ENCODE measurements at places on chromosomes 4 and X. TPM values are rescaled to one million over a fixed set of nuclear protein-coding genes. Genes with fewer than 3 reads are reported as not detected.

DNA sequence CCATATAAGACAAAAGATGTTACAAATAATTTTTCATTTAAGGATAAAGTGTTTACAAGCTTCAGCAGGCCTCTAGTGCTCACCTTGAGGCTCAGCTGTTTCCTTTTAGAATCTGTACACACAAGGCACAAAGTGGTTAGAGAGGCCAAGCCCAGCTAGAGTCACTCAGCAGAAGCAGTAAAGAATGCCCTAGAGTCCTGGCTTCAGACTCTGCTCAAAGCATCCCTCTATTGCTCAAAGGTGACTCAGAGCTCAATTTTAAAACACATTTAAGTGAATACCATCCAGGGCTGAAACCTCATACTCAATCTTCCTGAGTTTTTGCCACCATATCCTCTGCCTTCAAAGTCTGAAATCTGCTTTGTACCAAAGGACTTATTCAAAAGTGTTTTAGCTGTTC is 22.6 kb upstream of the PHF8 start:
- no peak for DNase-seq

Gene C4orf51
- total RNA-seq: not detected

DNA sequence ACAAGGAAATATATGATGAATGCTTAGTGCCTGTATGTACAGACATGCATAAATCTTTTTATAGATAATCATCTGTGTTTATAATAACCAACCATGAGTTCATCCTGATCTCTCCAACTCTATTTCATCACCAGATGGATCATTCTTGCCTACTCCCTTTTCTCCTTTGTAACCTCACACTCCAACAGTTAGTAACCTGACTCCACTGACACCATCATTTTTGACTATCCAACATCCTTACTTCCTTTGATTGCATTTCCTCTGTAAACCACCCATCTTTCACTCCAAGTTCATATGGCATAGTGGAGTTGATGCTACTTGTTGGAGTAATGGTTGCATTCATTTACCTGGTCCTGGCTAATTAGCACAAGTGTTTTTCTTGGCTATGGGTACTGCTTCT is 170.6 kb downstream of the ZNF330 start:
- DNase-seq: no peak

GRCh38 chr4:27187786-27188185 is 327.1 kb downstream of the STIM2 start:
- no peak for DNase-seq

Gene ATOH1
- total RNA-seq: not detected

- DNase-seq: no peak
Measured at GRCh38 chr4:129231945-129232588, 136.1 kb downstream of the C4orf33 start.
